ENCODE measurements at places on chromosomes 1 and 21. TPM values are rescaled to one million over a fixed set of nuclear protein-coding genes. Genes with fewer than 3 reads are reported as not detected.

Gene RIPPLY3
- not detected for total RNA-seq

Gene OR10J1
- total RNA-seq: not detected

Gene ELF3
- 66.1 TPM for total RNA-seq

Gene HSF2BP
- total RNA-seq: 5.8 TPM

Gene GTF2B
- 40.8 TPM for total RNA-seq

GRCh38 chr1:213759359-213760181 lies 228.2 kb upstream of the PROX1 start:
- DNase-seq: no peak

- DNase-seq: no peak
Measured at GRCh38 chr21:40517646-40518045, 329.3 kb downstream of the DSCAM start.

GRCh38 chr21:35412231-35412630 lies 363.1 kb upstream of the RUNX1 start:
- no peak for DNase-seq

- DNase-seq: no peak
Measured at GRCh38 chr1:42258218-42258617, 76.8 kb downstream of the FOXJ3 start.

DNA sequence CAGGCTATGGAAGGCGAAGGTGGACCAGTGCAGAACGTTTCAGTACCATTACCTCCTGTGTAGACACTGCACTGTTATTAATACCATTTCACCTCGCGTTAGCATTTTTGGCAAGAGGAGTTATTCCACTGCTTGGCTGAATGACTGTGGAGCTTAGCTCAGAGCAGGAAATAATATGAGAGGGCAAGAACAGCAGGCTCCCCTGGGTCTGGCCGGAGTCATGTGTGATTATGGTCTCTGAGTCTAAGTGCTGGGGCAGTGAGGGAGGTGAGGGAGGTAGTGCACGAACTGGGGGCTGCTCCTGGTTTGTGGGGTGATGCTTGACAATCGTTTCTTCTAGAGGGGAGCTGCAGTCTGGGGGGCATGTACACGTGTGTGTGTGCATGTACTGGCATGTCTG lies 82.9 kb downstream of the MDM4 start:
- no peak for DNase-seq

GRCh38 chr1:19670787-19671186 lies 6.1 kb downstream of the HTR6 start:
- no peak for DNase-seq

GRCh38 chr1:12472798-12473551 lies 145.0 kb downstream of the DHRS3 start:
- peak; percentile 67 for DNase-seq

- DNase-seq: peak; percentile 87
Measured at GRCh38 chr1:26126321-26127084, 14.9 kb downstream of the PDIK1L start.

DNA sequence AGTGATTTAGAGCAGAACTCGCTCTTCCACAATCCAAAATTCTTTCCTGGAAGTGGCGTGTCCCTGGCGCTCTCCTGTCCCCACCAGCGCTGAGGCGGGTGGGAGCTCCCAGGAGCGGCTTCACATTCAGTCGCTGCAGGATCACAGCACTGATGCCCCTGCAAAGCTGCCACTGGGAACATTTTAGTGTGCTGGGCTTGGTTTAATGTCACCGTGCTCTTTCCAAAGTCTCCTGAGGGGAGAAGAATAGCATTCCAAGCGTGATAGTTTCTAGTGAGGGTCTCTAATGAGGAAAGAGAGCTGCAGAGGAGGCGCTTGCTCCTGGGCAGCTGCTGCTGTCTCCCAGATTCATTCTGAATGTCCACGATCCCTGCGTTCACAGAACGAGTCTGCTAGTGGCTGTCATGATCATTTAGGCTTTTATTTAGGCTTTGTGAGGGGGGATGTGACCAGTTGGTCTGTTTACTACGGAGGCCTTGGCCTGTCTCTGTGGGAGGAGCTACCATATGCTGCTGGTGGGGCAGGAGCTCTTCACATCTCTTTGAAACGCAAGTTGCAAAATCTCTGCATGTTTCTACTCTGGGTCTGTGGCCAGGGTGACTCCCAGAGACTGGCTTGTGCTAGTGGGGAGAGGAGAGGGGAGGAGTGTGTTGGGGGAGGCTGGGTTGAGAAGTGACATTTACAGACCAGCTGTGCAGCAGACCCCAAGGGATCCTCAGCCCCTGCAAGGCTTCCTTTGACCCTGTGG lies 23.4 kb downstream of the OLFML3 start:
- DNase-seq: no peak

GRCh38 chr1:43442756-43443155 lies 11.0 kb downstream of the HYI start:
- DNase-seq: no peak

DNA sequence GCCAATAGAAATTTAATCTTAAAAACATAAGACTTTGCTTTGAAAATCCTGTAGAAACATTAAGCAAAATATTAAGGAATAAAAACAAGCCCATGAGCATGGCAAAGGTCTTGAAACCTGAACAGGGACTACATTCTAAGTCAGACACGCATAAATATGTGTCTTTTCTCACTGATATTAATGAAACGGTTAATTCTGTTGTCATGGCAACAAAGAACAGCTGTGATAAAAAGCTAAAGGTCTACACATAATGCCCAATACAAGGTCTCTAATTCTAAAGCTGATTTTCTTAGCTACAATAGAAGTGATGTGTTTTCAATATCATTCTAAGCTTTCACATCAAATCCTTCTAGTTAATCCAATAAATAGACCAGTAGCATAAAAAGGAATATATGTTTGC lies 331.7 kb downstream of the PTBP2 start:
- DNase-seq: no peak

DNA sequence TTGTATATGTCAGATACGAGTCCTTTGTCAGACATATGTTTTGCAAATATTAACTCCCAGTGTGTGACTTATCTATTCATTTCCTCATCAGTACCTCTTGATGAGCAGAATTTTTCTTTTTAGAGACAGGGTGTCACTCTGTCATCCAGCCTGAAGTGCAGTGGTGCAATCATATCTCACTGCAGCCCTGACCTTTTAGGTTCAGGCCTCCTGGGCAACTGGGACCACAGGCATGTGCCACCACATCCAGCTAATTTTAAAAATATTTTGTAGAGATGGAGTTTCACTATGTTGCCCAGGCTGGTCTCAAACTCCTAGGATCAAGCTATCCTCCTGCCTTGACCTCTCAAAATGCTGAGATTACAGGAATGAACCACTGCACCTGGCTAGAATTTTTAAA lies 93.0 kb downstream of the HLCS start:
- DNase-seq: no peak

DNA sequence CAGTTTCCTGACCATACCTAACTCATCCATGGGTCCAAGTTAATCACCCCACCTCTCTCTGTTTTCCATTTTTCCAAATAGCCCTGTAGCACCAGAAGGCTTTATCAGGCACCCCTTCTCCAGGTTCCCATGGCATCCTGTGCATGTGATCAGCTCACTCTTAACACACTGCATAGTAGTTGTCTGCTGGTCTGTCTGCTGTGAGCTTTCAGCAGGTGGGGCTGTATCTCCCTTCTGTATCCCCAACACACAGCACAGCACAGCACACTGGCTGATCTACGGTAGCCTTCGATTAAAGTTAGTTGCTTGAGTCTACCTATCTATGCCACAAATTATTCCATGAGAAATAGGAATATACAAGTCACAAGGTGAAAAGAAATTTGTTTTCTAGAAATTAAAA lies 54.3 kb upstream of the C1orf198 start:
- no peak for DNase-seq

DNA sequence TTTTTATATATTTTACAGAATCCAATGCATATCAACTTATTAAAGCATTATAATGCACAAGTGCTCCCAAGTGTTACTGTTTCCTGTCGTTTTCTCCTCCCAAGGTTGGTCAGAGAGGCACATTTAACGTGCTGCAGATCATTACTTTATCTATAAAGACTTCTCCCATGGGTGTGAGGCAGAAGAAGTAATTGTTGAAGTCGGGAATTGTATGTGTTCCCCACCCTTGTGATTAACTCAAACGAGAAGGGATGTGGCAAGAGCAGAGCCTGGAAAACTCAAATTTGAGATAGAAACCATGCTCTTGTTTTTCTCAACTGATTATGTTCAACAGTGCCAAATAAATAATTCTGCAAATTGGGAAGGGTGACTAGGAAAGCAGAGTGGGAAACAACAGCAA lies 412.5 kb upstream of the ADAMTS5 start:
- no peak for DNase-seq

GRCh38 chr1:240962086-240962485 lies 350.1 kb upstream of the GREM2 start:
- DNase-seq: no peak

GRCh38 chr1:82141390-82141789 lies 340.7 kb downstream of the ADGRL2 start:
- no peak for DNase-seq
